ENCODE measurements at places on chromosomes 12 and 14.

DNA sequence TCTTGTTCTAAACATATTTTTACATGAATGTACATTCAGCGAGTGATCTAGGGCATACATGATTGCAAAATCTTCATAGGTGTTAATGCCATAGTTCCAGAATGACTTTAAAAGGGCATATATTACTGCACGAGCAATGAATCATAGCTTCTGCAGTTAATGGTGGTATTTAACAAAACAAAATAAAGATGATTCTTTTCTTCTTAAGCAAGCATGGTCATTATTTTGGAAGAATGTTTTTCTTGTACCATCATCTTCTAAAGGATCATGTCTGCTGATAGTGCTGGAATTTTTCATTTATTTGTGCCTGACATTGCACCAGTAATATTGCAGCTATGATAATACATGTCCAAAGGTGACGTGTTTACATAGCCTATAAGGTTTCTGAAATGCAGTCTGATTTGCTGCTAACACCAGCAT, 388.6 kb downstream of the CCDC91 start:
- DNase-seq, result no peak

DNA sequence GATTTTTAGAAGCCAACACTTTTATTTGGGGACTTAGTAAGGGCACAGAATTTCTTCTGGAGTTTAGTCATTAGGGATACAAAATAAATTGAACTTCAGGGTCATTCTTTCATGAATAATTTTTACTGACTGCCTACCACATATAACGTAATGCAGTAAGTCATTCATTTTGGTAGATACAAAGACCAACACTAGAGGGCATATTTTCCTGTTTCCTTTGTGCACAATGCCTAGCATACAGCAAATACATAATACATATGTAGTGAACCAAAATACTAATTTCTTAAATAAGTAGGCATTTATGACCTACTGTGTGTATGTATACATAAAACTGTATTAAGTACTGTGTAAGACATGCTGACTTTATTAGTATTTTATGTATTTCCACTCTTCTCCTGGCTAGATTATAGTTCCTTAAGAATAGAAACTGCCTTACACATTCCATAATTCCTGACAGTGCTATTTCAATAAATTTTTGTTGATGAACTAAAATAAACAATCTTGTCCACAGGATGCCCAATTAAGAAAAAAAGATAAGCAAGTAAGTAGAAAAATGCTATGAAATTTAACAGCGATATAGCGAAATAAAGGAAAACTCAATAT, 47.9 kb downstream of the PPP1R12A start:
- DNase-seq, result no peak

- no peak for DNase-seq
Observed at GRCh38 chr12:64672925-64673409, 62.7 kb downstream of the RASSF3 start.

- DNase-seq, result no peak
Observed at GRCh38 chr12:132634411-132634990, 15.9 kb downstream of the P2RX2 start.

DNA sequence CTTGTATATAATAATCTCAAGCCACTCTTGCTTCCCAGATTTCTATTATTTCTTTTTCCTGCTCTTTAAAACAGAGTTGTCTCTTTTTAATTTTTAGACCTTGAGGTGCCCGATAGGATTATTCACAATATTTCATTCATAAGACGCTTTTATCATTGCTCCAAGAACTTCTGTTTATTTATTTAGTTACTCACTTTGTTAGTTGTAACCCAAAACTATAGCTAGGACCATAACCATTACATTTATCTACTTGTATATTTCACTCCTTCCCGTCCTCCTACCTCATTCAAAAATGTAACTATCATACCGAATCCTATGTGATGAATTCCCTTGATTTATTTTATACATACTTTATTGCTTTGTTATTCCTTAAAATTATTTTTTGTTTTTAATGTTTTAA, 7.1 kb downstream of the EIF2S3B start:
- DNase-seq, result no peak

DNA sequence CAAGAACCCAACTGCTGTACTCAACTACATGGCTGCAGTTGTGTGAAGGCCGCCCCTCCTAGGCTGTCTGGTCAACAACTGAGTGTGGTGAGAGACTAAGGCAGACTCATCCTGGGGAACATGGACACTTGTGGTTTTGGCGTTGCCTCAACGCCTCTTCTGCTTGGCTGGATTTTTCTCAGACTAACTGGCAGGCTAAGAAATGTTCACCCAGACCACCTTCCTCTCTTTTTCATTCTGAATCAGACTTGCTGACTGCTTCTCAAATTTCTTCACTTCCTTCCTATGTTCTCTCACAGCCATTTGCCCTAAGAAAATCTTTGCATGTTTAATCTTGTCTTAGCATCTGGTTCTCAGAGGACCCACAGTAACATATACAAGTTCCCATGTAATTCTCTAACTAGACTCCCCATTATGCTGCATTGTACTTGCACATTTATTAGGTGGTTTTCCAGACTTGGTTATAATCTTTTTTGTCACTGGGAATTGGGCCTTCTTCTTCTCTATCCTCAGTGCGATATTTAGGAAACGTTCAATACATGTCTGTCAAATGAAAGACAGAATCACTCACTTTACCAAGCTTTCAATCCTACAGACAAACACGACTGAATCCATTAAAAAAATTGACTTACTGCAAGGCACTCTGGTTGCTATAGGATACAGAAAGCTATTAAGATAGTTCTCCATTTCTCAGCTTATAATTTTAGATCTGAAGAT, 327.6 kb downstream of the CCER1 start:
- no peak for DNase-seq

- DNase-seq, result no peak
Observed at GRCh38 chr12:77932216-77932615, 101.5 kb downstream of the NAV3 start.

- no peak for DNase-seq
Observed at GRCh38 chr12:113232089-113232839, 11.0 kb downstream of the TPCN1 start.

GRCh38 chr14:74505831-74506230, 12.3 kb downstream of the ISCA2 start:
- DNase-seq, result no peak

GRCh38 chr12:40313928-40314327, 89.1 kb downstream of the LRRK2 start:
- DNase-seq, result no peak

- no peak for DNase-seq
Observed at GRCh38 chr14:33114331-33114730, 175.7 kb downstream of the NPAS3 start.

DNA sequence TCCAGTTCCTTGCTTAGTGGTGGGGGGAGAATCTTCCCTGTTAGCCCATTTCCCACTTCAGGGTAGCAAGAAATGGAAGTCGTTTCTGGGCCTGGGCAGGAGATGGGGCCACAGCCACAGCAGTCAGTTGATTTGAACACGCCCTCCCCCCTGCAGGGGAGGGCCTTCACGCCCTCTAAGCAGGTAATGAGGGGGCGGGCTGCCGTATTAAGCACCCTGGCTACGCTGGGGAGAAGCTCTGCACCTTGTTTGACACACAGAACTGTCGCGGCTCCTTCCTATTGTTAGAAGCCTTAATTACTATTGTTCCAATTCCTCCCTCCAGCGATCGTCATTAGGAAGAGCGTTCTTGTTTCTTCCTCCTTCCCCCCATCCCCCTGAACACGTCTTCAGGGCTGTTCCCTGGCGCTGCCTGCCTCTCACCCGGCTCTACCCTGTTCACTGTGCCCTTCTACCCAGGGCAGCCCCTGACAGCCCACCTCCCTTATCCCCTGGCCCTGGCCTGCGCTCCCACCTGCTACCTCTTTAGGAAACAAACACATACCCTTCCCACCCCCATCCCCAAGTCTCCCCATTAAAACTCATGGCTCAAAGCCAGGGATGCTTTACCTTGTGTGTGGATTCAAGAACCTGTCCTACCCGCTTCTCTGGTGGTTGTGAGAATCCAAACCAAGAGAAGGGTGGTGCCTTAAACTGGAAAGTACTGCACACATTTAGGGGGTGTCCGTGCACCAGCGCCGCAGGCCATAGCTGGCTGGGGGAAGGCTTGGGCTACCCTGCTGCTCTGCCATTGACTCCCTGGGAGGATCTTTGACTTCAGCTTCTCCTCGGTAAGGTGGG, 137.6 kb downstream of the TSPAN9 start:
- DNase-seq, result no peak
